ENCODE measurements at places on chromosomes 11 and 22. TPM values are rescaled to one million over a fixed set of nuclear protein-coding genes. Genes with fewer than 3 reads are reported as not detected.

GRCh38 chr11:9765320-9766101 is 101.6 kb downstream of the SWAP70 start:
- DNase-seq: no peak

DNA sequence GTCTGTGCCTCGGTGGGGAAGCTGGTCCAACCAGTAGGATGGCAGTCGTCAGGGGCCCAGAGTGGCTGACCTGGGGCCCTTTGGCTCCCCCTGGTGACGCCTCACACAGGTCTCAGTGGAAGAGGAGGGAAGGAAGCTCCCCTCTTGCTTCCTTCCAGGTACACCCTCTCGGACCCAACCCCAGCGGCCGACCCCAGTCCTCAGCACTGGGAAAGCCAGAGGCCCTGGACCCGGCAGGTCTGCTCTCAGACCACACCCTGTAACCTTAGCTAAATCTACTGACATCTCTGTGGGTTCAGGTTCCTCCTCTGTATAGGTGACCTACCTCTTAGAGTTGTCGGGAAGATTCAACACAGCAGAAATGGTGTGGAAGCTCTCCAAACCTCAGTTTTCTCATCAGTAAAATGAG is 3.4 kb upstream of the SCUBE1 start:
- peak; percentile 50 for DNase-seq

- DNase-seq: no peak
Observed at GRCh38 chr11:88293931-88294330, 43.6 kb downstream of the CTSC start.

DNA sequence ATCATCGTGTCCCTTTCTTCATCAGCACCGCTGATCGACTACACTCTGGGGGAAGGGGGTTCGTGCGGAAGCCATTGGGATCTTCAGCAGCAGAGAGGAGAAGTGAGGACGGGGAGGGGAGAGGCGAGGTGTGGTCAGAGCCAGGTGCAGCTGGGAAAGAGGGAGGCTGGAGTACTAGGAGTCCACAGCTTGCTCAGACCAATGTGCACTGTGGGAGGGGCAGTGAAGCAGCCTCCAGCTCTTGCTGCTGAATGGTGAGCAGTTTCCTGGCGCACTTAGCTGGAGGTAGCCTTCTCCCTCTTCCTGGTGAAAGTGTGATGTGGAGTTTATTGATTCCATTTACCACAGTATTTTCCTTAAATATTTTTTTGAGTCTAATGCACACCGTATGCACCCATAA is 99.0 kb upstream of the NECTIN1 start:
- DNase-seq: no peak

DNA sequence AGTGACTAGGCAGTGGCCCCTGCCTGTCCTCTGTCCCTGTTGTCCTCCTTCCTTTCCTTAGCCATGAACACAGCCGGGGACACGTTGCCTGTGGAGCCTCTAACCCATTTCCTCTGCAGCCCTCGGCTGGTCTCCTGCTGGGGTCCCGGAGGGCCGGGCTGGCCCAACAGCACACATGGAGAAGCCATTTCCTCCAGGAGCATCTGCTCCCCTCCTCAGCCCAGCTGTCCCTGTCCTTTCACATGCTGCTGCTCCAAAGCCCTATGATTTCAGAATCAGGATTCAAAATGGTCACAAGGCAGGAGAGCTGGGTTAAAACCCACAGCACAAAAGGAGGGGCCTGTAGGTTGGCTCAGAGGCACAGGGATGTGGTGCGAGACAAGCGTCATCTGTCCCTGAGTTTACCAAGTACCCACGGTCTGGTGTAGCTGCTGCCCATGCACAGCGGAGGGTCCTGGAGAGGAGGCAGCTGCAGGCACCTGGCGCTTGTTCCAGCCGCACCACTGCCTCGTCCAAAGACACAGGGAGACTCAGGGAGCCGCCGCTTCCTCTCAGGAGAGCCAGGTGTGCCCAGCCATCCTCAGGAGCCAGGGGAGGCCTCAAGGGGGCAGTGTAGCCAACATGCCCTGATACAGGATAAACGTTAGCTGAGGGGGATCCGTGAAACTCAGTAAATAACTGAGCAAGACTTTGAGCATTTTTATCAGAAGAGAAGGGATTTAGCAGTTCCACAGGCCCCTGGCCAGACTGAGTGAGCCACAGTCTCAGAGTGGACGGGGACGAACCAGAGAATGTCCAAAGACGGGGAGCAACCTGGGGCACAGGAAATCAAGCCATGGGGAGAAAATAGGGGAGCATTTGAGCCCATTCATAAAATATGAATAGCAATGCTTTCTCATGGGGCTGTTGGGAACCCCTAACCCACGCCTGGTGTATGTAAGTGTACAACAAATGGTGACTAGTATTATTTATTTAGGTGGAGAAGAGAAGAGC is 3.9 kb upstream of the VSIG10L2 start:
- peak; percentile 69 for DNase-seq

DNA sequence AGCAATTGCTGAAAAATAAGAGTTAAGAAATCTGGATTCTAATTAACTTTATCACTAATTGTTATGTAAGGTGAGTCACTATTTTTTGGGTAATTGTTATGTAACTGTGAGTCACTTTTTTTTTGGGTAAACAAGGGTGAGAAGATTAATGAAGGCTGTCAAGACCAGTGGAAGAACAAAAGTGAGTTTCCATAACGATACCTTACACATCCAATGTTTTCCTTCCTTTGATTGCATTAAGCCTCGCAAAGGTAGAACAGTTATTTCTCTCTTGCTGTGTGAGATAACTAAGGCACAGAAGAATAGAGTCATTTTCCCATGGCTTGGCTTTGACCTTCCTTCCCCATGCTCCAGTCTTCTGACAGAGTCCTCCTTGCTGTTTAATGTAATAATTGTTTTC is 374.7 kb downstream of the DDX10 start:
- no peak for DNase-seq

- DNase-seq: peak; percentile 21
Observed at GRCh38 chr22:46626911-46627805, 7.0 kb downstream of the GRAMD4 start.

- no peak for DNase-seq
Observed at GRCh38 chr22:22944268-22944985, 56.8 kb downstream of the IGLL5 start.

- DNase-seq: no peak
Observed at GRCh38 chr11:95524314-95525036, 265.1 kb downstream of the FAM76B start.

The GDPD4 gene
- total RNA-seq: not detected

The KRTAP5-7 gene
- total RNA-seq: 0.18 TPM

The KCNQ1 gene
- 1.7 TPM for total RNA-seq

Data from right lobe of liver (tissue), 6 donors.